Renal cortex interstitium (tissue), 15 donors: ENCODE measurements at places on chromosomes 3 and 15. TPM values are rescaled to one million over a fixed set of nuclear protein-coding genes. Genes with fewer than 3 reads are reported as not detected.

Gene TRIM42
- polyA plus RNA-seq = not detected

Gene SSUH2
- 5.0 TPM for polyA plus RNA-seq

Gene MPI
- polyA plus RNA-seq = 71.9 TPM

Gene GPR149
- polyA plus RNA-seq = not detected

Gene LRRC57
- polyA plus RNA-seq = 20.8 TPM

Gene APOD
- polyA plus RNA-seq = 8.2 TPM

- no peak for DNase-seq
Observed at GRCh38 chr3:120130656-120131055, 36.4 kb upstream of the GSK3B start.

DNA sequence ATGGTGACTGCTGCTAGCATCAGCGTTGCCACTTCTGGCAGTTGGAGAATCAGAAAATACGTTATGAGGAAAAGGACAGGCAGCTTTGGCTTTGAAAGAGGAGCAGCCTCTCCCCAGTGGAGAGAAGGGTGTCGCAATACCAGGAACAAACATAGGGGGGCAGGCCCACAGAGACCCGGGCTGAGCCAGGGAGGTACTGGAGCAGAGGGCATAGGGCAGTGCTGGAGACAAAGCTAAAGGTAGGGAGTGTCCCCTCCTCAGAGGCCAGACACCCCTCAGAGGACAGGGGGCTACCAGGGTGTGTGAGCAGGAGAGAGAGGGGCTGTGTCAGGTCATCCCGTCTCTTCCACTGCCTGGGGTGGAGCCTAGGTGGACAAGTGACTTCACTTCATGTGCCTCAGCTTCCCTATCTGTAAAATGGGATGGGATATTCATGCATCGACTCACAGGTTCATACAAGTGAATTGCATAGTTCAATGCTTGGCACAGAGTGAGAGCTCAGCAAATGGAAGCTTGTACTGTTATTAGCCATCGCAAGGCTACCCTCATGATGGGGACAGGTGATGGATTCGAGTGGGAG, 49.7 kb upstream of the LIMD1 start:
- DNase-seq = no peak

DNA sequence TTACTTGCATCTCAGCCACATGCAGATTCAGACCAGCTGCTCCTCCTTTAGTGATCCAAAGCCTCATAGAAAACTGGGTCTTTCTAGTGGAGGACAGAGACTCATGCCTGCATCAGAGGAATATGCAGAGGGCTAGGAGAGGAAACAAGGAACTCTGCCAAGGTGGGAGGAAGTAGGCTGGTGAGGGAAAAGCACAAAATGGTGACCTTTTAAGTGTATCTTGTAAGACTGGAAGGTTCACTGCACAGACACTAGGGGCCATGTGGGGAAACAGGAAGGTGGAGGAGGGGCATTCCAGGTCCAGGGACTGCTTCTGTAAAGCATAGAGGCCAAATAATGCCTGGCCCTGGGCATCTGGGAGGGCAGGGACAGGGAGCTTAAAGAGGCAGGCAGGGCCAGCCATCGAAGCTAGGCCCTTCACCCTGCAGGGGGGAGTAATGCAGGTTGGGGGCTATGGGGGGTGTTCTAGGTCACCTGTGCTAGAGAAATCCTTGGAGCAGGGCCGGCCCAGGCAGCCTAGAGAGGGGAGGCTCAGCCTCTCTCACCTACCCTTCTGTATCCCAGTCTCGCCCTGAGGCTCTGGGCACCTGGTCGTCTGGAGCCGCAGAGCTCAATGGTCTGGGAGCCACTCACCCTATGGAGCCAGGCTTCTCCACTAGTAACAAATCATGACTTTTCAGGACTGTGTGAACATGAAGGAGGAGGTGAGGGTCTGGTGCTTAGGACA, 117.7 kb downstream of the DNAJB8 start:
- peak; percentile 25 for DNase-seq

- DNase-seq = peak; percentile 15
Observed at GRCh38 chr3:74267588-74268184, 346.8 kb downstream of the CNTN3 start.

- DNase-seq = no peak
Observed at GRCh38 chr15:80615783-80616391, 79.2 kb upstream of the ABHD17C start.

DNA sequence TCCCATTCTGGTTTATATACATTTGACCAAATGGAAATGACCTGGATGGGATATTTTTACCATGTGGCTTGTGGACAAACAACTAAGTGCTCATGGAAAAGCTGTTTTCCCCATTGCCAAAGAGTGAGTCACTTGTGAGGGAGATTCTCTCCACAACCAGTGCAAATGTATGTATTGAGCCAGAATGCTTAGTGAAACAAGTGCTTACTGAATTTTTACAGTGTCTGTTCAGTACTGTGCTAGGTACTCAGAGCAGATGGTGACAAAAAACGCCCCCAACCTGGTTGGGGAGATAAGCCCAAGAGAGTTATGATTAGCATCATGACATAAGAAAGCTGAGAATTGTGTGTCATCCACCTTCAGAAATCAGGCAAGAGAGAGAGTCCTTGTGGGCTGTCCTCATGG, 2.3 kb downstream of the CHP1 start:
- DNase-seq = no peak

DNA sequence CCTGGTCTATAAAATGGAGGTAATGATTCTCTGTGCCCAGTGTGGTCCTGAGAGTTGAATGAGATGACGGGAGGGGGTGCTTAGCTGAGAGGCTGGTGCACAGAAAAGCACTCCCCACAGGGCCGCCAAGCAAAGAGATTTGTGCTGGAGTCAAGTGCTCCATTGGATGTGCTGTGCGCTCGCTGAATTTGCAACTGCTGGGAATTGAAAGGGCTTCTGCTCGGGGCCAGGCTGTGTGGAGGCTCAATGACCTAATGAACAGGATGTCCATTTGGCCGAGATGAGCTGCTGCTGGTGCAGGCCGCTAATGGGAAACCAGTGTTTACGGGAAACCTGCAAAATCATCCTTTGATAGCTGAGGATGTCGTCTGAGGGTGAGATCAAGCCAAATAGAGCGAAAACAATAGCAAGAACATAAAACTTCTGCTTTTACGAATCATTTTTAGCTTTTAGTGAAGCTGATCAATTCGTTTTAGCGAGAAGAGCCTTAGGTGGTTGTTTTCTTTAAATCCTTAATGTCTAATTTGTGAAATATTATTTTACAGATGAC, 211.7 kb downstream of the GABRG3 start:
- DNase-seq = no peak

- DNase-seq = peak; percentile 47
Observed at GRCh38 chr3:71681224-71681668, 44.0 kb downstream of the EIF4E3 start.

- DNase-seq = no peak
Observed at GRCh38 chr3:53765753-53766152, 80.5 kb downstream of the CHDH start.

- DNase-seq = no peak
Observed at GRCh38 chr3:154933581-154933980, 146.5 kb upstream of the MME start.

DNA sequence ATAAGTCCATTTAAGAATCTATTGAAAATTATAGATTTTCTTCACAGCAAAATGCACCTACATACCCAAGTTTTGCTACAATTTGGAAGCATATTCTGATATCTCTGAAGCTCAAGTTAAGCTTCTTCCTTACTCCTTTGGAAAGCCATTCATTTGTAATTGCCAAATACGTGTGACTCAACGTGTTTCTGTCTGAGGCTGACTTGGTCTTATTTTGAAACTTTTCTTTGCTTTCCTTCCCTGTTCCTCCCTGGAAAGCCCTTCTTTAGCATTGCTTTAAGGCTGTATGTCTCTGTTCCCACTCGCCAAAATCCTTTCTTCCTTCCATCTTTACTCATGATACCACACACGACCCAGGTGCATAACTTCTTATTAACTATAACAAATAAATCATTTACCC, 232.0 kb downstream of the ZBBX start:
- no peak for DNase-seq

GRCh38 chr3:52086976-52087663, 30.7 kb upstream of the DUSP7 start:
- DNase-seq = no peak

DNA sequence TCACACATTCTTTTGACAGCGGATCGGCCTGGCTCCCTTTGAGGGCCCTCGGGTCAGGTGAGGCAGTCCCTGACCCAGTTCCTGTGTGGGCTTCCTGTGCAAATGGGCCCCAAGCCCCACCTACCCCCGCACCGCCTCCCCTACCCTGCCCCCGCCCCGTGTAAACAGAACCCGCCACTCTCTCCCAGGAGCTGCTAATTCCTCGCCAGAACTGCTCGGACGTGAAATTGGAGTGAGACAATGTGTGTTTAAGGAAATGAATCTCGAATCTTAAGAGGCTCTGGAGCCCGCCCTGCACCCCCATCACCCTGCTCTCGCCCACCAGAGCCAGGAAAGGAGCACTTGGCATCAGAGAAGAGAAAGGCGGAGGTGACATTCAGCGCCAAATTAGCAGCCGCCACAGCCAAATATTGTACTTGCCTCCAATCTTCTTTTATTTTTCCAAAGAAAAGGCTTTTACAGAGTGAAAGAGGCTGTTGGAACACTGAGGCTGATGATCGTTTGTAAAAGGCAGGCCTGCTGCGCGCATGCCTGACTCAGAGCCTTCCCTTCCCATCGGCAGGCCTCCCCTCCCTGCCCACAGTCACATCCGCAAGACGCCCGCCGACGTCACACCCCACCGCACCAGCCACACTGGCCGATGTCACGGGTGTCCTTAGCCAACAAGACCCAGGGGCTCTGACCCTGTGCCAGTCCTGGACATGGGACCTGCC, 53.1 kb downstream of the CACNA2D2 start:
- no peak for DNase-seq

DNA sequence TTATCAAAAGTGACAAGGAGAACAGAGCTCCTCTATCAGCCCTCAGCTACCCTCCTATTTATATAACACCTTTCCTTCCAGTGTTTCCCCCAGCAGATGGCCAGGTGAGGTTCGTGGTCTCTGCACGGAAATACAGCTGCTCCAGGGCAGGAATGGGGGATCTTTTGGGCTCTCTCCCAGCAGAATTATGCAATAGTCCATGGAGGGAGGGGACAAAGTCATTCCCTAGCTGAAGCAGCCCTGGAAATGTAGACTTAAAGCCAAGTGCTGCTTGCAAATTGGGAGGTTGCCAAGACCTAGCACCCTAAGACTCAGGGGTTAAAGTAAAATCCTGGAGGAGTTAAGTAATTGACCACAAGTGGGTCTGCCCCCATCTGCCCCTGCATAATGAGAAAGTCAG, 256.3 kb downstream of the LRTM1 start:
- DNase-seq = no peak

DNA sequence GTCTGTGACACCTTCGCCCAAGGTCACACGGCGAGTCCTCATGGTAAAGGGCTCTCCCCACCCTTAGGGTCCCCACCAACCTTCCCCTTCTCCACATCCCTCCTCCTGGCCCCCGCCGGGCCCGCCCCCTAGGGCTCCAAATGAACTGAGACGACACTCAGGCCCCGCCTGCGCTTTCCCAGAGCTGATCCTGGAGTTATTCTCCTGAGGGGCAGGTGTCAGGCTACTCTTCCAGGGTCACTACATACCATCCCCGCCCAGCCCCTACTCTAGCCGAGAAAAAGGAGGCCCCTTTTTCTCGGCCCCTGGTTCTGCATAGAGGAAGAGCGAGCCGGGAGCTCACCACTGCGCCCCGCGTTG, 292 bp downstream of the USP4 start:
- no peak for DNase-seq

- no peak for DNase-seq
Observed at GRCh38 chr15:100055821-100056220, 286.0 kb downstream of the ADAMTS17 start.

GRCh38 chr3:9441501-9442221, 44.2 kb downstream of the SETD5 start:
- DNase-seq = no peak

GRCh38 chr3:127288921-127289705, 1.3 kb upstream of the PRR20G start:
- no peak for DNase-seq

DNA sequence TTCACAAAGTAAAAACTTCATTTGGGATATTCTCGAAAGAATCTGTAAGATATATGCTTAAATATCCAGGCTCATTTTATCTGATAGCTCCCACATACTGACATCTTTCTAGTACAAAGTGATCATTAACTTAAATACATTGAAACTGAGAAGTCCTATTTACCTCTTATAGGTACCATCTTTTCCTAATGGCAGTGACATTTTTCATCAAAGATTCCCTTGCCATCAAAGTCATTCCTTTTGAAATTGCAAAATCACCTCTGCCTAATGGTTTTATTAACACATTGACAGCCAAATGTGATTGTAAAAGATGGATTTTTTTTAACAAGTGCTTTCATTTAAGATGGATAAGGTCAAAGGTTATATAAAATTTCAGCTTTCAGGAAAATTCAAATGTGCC, 346.6 kb downstream of the MFSD1 start:
- DNase-seq = no peak

- DNase-seq = no peak
Observed at GRCh38 chr3:128619146-128619890, 31.3 kb downstream of the RPN1 start.

- no peak for DNase-seq
Observed at GRCh38 chr3:111761309-111761795, 97.7 kb upstream of the PHLDB2 start.

DNA sequence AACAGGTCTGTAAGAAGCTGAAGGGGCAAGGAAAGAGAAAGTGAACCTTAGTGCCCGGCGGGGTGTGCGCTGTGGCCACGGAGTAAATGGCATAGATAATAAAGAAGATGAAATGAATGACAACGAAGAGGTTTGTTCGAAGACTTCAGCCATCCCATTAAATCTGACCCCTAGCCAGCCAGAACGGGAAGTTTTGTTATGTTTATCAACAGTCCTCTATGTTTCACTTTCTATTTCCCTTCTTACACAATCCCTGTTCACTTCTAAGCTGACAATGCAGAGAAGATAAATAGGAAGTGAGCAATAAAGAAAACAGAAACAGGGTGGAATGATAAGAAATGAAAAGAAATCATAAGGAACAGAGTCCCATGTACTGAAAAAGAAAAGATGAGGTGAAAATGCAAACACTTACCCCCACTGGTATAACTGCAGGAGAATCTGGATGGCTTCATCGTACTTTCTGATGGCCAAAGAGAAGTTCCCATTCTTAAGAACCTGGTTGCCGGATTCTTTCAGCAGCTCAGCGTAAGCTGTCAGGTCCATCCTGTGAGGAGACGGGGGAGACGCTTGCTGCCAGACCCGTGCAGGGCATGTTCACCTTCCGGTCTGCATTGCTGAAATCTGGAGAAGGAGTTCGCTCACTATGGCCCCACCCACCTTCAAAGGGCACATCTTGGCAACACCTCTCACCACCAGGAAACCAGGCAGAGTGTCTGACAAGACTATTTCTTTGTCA, 36.8 kb downstream of the TRANK1 start:
- DNase-seq = peak; percentile 35

DNA sequence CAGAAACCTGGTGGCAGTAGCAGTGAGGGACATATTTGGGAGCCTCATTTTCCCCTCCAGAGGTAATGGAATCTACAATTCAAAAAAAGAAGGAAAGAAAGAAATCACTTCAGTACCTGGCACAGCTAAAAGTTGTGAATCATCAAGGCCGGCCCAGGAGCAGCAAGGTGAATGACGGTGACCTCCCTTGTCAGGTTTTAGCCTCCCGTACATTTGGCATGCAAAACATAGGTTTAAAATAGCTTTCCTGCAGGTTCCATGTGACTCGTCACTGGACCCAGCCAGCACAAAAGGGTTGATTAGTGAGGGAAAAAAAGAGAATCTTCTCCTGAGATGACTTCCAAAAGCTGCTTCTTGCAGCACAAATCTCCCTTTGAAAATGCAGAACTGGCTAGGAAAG, 394.2 kb downstream of the LSAMP start:
- no peak for DNase-seq
